Left lobe of liver (tissue), 2 donors: ENCODE measurements at places on chromosomes 2 and 18. TPM values are rescaled to one million over a fixed set of nuclear protein-coding genes. Genes with fewer than 3 reads are reported as not detected.

Gene METAP1D
- total RNA-seq: 4.4 TPM

Gene SERPINB8
- 4.0 TPM for total RNA-seq

Gene SCN2A
- total RNA-seq: 0.05 TPM

Gene CPSF3
- 12.0 TPM for total RNA-seq

Gene FSHR
- not detected for total RNA-seq

Gene SETBP1
- 17.3 TPM for total RNA-seq
